ENCODE measurements at places on chromosomes 7 and 10.

GRCh38 chr7:2461268-2462026 is 14.8 kb downstream of the GRIFIN start:
- DNase-seq, result no peak

- DNase-seq, result peak; percentile 5
These were observed 14.2 kb upstream of the CAMK2G start for GRCh38 chr10:73888514-73888913.

DNA sequence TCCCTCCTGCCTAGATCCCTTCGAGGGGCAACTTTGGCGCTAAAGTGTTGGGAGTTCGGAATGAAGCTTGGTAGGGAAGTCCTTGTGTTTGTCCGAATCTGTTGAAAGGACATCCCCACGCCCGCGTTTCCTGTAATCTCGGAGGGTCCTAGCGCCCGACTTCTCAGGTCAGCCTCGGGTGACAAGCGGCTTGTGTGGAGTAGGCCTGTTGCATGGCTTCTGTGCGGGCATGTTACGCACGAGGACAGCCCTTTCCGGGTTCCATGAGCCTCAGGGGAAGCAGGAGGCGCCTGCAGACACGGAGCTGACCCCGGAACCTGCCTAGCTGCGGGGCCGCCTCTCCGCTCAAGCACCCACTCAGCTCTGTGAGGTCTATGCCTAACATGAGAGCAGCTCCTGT is 28.4 kb upstream of the AP5Z1 start:
- DNase-seq, result no peak

GRCh38 chr7:137992550-137993394 is 9.1 kb downstream of the CREB3L2 start:
- no peak for DNase-seq

- DNase-seq, result no peak
These were observed 96.8 kb downstream of the CYTH3 start for GRCh38 chr7:6175645-6176044.

DNA sequence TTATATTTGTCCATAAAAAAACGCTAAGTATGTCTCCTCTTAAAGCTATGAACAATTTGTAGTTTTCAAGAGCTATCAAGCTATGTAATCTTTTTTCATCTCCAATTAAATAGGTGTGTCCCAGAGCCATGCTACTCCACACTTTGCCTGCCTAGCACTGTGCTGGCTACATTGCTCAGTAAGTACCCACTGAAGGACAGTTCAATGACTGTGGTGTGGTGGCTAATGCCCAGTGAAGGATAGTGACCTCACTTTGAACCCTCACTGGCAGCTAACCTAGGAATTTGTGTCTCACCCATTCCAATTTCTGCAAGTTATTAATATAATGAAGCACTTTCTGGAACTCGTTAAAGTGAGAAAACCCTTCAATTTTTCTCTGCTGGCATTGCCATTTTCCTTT is 14.4 kb upstream of the TRUB1 start:
- no peak for DNase-seq
